ENCODE measurements at places on chromosomes 3 and 15.

GRCh38 chr3:151035072-151035471 lies 50.4 kb upstream of the MED12L start:
- no peak for DNase-seq

DNA sequence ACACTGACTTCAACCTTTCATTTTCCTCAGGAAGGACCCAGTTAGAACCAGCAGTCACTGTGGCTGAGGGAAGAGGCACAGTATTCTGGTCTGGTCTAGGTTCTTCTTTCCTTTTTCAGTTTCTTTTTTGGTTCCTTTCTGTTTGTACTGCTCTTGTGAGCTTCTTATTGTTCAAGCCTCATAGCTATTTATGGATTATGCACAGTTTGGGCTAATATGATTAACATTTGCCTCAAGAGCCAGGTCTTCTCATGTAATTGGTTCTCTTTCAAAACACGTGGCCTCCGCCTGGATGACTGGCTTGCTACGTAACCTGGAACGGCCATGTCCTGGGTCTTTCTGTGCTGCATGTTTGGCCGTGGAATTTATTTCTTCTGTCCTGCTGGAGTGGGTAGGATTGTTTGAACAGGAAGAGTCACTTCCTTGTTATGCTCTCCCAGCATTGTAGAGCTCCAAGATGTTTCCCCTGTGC lies 43.3 kb downstream of the RBMS3 start:
- DNase-seq, result no peak

GRCh38 chr15:85139391-85139790 lies 157.7 kb downstream of the PDE8A start:
- no peak for DNase-seq

- no peak for DNase-seq
Observed at GRCh38 chr15:89814112-89814742, 425 bp downstream of the ANPEP start.

GRCh38 chr15:98905963-98906711 lies 101.5 kb downstream of the PGPEP1L start:
- no peak for DNase-seq

DNA sequence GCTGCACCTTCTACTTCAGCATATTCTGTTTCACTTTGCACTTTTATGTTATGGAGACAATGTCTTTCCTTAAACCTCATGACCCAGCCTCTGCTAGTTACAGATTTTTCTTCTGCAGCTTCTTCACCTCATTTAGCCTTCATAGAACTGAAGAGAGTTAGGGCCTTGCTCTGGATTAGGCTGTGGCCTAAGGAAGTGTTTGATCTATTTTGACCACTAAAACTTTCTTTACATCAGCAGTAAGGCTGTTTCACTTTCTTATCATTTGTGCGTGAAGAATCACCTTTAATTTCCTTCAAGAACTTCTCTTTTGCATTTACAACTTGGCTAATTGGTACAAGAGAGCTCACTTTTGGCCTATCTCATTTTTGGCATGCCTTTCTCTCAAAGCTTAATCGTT lies 40.9 kb downstream of the PHLDB2 start:
- no peak for DNase-seq

DNA sequence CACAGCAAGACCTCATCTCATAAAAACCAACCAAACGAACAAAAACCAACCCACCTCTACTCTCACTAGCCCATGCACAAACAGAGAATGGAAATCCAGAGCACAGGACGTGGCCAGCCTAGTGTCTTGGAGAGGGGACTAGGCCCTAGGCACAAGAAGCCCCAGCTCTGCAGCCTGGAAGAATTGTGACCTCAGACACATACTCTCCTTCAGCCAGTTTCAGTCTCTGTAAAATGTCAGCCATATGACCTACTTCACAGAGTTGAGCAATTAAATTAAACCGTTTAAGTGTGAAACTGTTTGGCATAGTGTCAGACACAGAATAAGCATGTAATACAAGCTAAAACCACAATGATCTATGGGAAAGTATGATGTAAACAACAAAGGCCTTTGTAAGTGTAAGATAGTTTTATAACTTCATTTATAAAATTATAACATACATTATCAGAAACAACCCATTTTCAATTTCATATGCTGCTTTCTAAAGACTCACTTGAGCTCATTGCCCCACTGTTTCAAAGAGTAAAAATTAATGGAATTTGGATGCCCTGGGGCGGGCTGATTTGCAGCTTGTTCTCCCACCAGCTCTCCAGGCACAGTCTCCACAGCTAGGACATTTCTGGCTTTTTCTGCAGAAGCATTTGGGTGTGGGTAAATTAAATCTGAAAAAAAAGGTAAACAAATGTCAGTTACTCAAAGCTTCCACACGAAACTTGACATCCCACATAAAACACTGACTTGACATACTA lies 32.9 kb downstream of the TBC1D2B start:
- DNase-seq, result no peak

DNA sequence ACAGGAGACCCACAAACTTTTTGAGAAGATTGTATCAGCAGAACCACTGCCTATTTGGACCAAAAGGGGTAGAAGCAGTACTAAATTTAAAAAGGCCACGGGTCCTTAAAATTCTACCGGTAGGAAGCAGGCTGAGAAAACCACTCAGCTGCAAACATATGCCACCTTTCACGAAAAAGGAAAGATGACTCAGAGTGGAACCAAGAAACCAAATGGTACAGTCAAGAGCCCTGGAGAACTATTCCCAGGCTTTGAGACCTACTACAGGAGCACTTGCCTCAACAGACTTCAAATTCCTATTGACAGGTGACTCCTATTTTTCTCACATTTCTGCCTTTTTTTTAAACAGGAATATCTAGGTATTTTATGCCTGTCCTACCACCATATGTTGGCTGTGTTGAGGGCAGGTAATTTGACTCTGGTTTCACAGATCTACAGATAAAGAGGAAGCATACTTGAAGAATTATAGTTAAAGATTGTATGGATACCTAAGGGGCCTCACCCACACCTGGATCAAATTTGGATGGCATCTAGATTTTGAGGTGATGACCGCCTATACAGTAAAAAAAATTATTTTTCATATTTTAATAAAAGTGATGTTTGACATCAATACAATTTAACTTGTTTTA lies 10.1 kb downstream of the GOLIM4 start:
- no peak for DNase-seq

DNA sequence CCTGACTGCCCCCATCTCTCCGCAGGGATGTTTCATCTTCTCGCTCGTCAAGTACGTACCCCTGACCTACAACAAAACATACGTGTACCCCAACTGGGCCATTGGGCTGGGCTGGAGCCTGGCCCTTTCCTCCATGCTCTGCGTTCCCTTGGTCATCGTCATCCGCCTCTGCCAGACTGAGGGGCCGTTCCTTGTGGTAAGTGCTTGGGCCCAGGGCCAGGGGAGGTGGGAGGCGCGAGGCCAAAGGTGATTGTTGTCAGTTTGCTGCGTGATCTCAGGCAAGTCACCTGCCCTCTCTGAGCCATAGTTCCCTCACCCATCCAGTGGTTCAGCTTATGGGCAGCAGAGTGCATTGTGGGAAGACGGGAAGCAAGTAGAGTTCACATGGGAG lies 58.5 kb downstream of the GRIP2 start:
- no peak for DNase-seq

DNA sequence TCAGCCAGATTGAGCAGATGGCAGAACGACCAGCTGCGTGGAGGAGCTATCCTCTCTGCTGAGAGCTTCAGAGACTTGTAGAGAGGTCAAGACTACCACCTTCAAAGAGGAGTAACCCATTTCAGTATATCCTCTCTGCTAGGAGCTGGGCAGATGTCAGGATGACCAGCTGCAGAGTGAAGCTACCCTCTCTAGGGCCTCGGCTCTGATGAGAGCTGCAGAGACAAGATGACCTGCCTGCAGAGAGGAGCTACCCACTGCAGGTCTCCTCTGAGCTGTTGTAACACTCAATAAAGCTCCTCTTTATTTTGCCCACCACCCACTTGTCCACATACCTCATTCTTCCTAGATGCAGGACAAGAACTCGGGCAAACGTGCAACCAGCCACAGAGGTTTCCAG lies 1522.7 kb downstream of the OTOL1 start:
- DNase-seq, result no peak

- DNase-seq, result no peak
Observed at GRCh38 chr15:97443101-97443500, 517.4 kb upstream of the ARRDC4 start.

GRCh38 chr3:58623961-58624360 lies 42.6 kb downstream of the FAM3D start:
- no peak for DNase-seq

DNA sequence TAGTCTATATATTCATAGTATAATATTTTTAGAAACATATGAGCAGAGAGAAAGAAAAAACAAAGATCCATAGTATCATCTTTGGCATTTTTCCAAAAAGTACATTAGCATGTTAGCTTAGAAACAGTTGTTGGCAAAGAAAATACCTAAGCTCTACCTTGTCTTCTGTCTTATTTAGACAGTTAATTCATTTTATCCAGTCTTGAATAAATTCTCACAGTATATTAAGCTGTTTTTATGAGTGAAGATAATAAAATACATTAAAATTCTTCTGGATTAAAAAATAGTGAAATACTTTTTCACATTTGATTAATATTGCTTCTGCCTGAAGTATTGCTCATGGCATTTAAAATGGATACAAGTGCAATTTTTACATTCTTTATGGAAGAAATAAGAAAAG lies 145.2 kb downstream of the ZIC1 start:
- DNase-seq, result no peak

DNA sequence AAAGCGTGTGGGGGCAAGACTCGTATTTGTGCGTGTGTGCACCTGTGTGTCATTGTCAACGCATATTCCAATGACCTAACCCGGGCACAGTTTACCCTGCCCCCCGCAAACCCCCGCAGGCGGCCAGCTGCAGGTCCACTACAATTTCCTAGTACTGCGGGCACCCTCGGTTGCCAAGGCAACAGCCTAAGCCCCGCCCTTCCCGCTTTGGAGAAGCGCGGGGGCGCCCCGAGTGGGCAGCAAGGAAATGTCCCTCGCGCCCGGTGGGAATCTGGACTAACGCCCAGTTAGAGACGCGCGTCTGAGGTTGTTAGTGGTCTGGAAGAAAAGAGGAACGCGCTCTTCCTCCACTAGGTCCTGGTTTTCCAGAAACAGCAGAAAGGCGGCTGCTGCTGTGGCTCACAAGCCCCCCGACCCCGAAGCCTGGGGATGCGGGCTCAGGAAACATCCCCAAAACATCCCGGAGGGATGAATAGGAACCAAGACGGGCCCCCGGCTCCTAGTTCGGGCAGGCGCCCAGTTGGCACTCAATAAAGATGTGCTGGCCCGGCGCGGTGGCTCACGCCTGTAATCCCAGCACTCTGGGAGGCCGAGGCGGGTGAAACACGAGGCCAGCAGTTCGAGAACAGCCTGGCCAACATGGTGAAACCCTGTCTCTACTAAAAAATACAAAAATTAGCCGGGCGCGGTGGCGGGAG lies 1.1 kb downstream of the ABHD14A start:
- no peak for DNase-seq

- no peak for DNase-seq
Observed at GRCh38 chr3:5071061-5071460, 51.0 kb upstream of the ARL8B start.

DNA sequence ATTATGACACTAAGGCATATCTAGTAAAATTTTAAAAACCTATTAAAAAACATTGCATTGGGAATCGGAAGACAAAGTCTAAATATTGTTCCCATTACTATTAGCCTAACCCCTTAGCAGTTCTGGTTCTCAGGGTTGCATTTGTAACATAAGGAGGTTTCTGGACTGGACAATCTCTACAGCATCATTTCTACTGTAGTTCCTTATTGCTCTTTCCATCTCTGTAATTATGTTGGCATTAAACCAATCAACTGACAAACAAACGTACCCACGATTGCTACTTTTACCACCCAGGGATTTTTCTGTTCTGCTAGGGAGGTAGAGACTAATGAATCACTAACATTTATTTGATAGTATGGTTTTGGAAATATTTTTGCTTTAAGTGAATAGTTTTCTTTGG lies 190.8 kb downstream of the CBLB start:
- DNase-seq, result no peak

GRCh38 chr3:113064183-113064582 lies 73.4 kb downstream of the GTPBP8 start:
- DNase-seq, result no peak

DNA sequence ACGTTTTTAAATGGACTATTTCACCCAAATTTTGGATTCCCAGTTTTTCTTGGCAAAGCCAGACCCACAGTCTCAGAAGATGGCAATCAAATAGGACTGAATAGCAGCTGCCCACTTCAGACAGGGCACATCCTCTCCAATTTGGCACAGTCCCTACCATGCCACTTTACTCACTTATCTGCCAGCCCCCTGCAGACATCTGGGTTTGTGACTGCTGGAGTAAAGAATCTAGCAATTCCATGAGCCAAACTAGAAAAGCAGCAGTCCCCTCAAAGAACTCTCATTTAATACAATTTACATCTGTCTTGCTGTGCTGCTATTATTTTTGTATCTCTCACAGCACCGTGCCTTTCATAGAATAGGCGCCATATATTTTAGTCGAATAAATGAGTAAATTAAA lies 16.0 kb upstream of the LRRN1 start:
- no peak for DNase-seq

DNA sequence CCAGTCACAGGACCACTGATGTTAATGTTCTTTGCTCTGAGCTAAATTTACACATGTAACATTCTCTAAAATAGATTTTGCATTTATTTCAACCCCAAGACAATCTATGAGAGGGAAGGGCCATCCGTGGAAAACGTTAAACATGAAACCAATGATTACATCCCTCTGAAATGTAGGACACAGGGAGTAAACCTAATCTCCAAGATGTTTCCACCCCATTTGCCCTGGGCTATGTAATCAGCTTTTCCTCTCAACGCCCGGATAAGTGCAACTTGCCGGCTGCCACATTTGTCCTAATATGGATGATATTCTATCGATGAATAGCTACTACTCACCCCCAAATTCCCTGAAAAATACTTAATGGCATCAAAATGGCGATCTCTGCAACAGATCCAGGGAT lies 6.4 kb upstream of the FMN1 start:
- DNase-seq, result peak; percentile 45

DNA sequence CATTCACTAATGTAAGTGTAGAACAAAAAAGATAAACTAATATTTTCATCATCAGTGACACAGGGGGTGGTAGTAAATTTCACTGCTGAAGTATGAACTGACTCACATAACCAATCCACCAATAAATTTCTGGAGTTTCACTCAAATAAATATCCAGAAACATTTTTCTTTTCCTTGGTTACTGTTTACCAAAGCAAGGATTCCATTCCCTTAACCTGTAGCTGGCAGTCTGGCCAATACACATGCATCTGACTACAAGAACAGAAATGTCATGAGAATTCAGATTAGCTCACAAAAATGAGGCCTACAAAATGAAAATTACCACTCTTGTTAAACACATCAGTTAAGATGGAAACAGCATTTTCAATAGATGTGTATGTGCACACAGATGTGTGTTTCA lies 80.3 kb downstream of the STAG1 start:
- no peak for DNase-seq
